ENCODE measurements at places on chromosomes 12 and 14.

- DNase-seq = no peak
Observed at GRCh38 chr12:89176676-89177075, 175.6 kb downstream of the DUSP6 start.

- no peak for DNase-seq
Observed at GRCh38 chr12:5437589-5437988, 5.7 kb downstream of the NTF3 start.

DNA sequence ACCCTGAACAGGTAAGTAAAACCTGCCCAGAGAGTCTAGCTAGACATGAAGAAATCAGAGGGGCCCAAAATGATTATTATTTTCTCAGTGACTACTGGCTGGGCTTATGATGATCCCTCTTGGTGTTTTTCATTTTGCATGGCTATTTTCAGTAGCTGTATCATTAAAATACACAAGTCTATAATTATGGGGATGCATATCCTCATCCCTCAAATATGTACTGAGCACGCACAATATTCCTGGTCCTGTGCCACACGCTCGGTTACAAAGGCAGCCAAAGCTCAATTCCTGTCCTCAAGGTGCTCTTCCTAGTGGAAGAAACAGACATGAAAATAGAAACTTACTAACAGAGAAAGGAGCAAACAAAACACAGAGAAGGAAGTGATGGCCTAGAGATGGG, 180.0 kb downstream of the DAD1 start:
- no peak for DNase-seq

- no peak for DNase-seq
Observed at GRCh38 chr14:37623426-37623951, 28.1 kb downstream of the TTC6 start.

GRCh38 chr12:65882486-65882885, 58.2 kb downstream of the HMGA2 start:
- DNase-seq = no peak

DNA sequence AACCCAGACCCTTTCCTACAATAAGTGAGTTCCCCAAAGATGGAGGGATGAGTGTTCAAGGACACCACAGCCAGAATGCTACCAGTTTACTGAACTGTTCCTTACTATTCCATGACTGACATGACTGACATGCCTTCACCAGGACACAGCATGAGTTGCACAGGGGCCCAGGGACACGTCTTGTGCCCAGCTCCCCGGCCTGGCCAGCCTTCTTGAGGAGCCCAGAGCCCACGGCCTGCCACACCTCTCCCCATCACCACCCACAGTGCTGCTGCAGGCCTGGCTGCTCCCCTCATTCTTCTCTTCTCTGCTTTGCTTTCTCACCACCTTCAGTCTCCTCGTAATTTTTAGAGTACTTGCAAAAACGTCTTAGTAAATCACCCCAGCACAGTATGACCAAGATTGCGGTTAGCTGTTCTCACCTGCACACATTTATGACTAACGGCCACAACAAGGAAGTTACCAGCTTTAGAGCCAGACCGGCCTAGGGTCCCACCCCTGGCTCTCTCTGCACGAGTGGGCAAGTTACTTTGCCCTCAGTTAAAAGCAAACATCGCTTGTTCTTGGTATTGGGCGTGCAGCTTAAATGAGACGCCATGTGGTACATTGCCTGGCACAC, 18.5 kb downstream of the PPP2R5E start:
- no peak for DNase-seq

- DNase-seq = no peak
Observed at GRCh38 chr12:56520048-56520447, 1.6 kb upstream of the RBMS2 start.

- no peak for DNase-seq
Observed at GRCh38 chr12:133081159-133081780, 547 bp downstream of the ZNF140 start.

DNA sequence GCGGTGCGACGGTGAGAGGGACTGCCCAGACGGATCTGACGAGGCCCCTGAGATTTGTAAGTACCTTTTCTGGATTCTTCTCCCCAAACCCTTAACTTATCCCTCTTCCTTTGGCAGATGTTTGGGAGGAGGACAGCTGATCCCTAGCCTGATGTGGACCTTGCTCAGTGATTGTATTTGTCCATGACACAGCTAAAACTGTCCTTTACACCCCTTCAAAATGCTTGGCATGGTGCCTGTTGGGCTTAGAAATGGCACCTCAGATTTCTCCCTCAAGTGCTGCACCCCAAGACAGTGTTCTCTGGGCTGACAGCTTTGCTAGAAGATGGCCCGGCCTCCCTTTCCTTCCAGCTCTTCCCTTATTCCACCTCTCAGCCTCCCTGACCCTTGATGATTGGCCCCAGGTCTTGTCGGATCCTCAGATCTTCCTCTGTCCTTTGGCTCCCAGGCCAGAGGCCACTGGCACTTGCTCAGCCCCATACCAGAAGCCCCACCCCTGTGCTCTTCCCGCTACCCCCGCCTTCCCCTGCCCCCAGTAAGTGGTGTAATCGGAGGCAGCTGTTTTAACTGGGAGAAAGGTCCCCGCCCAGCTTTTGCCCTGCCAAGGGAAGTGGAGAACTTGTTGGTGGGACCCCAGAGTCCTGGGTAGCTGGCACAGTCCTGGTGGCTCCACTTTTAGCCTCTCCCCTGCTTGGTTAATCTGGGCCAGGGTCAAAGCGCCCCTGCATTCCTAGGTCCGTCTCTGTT, 8.7 kb downstream of the LRP1-AS start:
- no peak for DNase-seq

DNA sequence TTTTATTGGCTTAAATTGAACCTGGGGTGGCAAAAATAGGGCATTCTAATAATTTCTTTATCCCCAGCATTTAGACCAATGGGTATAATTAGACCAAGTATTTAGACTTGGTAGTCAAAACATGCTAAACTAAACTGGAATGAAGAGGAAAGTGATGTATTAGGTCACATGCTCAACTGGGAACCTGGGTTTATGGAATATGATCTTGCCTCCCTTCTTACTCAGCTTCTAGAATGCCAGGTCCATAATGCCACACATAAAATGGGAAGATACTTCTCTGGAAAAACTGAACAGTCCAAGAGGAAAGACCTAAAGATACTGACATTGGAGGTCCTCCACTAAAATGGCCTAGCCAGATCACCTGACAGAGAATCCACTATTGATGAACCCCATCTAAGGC, 6.2 kb upstream of the BIN2 start:
- no peak for DNase-seq

DNA sequence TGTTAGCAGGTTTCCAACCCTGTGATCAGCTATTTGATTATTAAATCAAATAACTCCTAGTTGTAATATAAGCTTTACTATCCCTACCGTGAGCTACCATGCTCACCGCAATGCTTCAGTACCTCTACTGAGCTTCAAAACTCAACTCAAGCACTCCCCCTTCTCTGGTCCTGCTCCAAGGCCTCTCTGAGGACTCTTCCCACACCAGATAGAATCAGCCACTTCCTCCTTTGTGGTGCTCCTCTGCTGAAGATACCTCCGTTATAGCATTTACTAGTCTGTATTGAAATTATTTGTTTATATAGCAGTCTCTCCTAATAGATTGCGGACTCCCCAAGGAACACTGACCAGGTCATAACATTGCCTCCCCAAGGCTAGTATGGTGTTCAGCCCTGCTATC, 17.5 kb downstream of the AREL1 start:
- no peak for DNase-seq

- no peak for DNase-seq
Observed at GRCh38 chr14:89466944-89467343, 49.9 kb upstream of the FOXN3 start.

DNA sequence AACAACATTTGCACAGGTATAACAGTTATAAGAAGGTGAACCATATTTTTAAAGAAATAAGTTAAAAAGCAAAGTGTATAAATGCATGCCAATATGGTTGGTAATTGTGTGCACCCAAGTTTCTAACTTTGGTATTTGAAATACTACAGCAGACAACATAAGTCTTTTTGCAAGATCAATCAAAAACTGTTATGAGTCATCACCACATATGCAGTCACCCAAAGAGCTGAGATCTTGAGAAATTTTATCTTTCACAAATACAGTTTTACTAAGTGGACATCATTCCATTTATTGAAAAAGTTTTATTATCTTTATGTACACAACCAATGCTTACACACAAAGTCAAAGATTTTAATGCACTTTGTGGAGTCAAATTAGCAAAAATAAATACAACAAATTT, 7.0 kb upstream of the ACSS3 start:
- no peak for DNase-seq

DNA sequence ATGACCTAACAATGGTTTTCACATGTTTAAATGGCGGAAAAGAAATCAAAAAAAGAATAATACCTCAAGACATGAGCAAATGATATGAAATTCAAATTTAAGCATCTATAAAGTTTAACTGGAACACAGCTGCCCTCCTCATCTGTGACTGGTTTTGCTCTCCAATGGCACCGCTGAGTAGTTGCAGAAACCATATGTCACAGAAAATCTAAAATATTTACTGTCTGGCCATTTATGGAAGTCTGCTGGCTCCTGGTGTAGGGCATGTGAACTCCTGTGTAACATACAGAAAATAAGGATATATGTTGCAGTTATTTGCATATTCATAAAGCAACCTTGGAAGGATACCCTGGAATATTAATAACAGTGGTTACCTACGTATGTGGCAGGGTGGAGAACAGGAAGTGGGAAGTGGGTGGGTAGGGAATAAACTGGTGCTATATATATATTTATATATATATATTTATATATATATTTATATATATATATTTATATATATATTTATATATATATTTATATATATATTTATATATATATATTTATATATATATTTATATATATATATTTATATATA, 48.4 kb downstream of the LTBP2 start:
- DNase-seq = no peak

- no peak for DNase-seq
Observed at GRCh38 chr12:51600721-51601120, 9.7 kb downstream of the SCN8A start.

- DNase-seq = no peak
Observed at GRCh38 chr12:102680304-102680703, 199.9 kb upstream of the IGF1 start.

GRCh38 chr14:53180272-53181221, 27.4 kb upstream of the DDHD1 start:
- DNase-seq = no peak

DNA sequence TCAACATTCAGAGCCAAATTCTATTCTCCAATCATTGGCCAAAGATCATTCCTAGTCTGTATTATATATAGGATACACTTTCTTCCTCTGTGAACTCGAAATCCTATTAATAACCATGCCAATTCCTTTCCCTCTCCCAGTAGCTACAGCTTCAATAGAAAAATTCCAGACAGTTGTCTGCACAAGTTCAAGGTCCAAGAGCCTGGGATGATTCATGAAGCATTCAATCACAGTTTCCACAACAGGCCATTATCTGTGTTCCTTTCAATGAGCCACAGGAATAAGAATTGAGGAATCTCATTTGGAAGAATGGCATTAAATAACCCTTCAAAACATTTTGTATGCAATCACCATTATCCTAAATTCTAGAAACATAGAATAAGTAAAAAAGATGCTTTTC, 437.4 kb downstream of the RMST start:
- DNase-seq = no peak

DNA sequence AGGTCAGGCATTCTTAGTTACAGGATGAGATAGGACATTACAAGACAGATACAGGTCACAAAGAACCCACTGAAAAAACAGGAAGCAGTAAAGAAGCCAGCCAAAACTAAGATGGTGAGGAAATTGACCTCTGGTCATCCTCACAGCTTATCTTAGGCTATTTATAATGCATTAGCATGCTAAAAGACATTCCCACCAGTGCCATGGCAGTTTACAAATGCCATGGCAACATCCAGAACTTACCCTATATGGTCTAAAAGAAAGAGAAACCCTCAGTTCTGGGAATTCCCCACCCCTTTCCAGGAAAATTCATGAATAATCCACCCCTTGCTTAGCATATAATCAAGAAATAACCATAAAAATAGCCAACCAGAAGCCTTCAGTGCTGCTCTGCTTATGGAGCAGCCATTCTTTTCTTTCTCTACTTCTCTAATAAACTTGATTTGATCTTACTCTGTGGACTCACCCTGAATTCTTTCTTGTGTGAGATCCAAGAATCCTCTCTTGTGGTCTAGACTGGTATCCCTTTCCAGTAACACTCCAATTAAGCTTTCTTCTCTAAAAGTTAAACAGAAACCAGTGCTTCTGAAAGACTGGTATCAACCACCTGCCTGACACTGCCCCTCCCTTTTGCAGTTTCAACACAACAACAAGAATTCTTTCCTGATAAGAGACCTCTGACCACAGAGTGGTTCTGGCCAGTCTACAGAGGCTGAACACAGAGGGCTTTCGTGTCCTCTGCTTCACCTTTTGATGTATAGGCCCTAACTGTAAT, 86.9 kb downstream of the BCAT1 start:
- DNase-seq = no peak

GRCh38 chr12:15928870-15929571, 17.9 kb downstream of the DERA start:
- no peak for DNase-seq

GRCh38 chr14:29648045-29648444, 279.6 kb downstream of the PRKD1 start:
- DNase-seq = no peak

GRCh38 chr14:68676511-68676943, 116.3 kb downstream of the ZFP36L1 start:
- DNase-seq = no peak

DNA sequence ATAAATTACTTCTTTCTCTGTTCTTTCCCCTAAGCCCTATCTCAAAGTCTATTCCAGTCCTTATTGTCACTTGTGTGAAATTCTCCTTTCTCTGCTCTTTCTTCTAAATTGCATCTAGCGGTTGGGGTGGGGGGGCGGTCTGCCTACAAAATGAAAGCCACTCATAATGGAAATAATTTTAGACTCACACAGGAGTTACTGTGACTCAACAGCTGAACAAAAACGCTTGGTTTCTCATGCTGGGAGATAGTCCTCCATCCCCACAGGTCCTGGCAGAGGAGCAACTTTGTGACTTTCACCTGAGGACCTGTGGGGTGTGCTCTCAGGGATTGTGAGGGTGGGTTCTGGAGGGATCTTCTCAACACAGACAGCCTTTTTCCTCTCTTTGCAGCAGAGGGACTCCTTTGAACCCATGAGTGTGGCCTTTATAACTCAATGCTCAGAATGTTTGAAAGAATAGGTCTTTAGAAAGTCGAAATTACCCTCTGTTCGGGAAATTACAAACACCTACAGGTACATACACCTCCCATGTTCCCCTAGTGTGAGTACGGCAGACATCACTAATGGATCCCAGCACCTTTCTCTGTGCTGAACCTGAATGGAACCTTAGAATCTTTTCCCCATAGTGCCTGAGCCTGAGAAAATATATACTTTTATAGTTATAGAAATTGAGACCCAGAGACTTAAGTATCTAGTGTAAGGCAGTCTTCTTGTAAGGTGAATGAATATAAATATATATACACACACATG, 109.7 kb downstream of the CHST11 start:
- no peak for DNase-seq

GRCh38 chr12:132602572-132603239, 7.7 kb downstream of the LRCOL1 start:
- DNase-seq = no peak

GRCh38 chr14:99563749-99564129, 40.3 kb downstream of the CCDC85C start:
- no peak for DNase-seq

All from stimulated activated CD8-positive, alpha-beta memory T cell treated with anti-CD3 and anti-CD28 coated beads, Interleukin-2, amount 100 ng/mL, for 1 hour (primary cell).